ENCODE measurements at places on chromosomes 3 and 15.

DNA sequence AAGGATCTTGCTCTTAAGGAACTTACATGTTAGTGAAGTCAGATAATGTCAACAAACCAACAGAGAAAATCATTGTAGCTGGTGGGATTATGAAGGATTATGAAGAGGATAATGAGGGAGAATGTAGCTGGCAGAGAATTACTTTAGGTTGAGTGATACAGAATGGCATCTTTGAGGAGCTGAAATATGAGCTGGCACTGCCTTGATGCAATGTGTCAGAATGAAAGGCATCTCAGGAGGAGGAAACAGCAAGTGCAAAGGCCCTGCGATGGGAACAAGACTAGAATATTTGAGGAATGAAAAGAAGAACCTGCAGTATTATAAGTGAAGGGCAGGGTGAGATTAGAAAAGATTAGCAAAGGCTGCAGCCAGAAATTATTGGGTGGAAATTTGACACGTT lies 237.2 kb upstream of the ADAMTS9 start:
- no peak for DNase-seq

DNA sequence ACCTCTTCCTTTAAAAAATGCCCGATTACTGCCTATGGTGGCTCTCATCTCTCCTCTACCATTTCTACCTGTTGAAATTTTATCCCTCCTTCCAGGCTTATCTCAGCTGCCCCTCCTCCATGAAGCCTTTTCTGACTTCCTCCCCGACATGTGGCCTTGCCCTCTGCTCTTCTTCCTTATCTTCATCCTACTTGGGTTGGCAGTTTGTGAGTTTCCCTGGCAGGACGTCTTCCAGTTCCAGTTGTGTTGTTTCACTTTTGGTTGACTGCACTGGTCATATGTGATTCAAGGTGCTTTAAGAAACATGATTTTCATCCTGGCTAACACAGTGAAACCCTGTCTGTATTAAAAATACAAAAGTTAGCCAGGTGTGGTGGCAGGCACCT lies 4.4 kb downstream of the DLL4 start:
- no peak for DNase-seq

DNA sequence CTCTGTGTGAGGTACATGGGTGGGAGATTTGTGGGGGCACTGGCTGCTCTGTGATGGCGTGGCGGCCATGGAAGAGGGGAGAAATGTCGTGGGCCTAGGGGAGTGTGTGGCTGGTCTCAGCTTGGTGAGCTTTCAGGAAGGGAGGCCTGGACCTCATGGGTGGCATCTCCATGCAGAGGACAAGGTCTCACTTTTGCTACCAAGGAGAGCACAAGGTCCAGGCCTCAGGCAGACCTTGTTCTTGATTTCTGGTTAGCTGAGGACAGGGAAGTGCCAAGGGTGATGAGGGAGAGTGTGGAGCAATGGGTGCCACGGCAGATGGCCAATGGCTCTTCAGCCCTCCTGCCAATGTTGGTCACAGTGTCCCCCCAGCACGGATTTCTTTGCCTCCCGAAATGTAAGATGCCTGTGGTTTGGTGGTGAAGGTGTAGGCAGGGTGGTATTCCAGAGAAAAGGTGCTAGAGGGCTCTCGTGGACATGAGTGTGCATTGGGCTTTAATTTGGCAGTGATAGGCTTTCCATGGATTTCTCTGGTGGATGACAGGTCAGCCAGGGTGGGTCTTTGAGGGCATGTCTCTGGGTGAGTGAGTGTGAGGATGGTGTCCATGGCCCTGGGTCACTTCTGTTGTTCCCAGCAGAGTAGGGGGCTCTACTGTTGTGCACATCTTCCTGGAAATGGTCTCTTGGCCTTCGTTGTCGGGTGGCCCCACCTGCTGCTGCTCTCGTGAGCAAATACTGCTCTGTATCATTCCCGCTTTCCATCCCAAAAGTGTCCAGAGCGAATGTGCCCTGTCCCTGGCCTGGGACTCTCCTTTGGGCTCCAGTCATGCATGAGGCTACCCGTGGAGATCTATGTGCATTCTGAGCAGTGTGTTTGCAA lies 108.0 kb downstream of the SNRPN start:
- no peak for DNase-seq

- no peak for DNase-seq
Observed at GRCh38 chr3:53843195-53844177, 2.7 kb downstream of the CHDH start.

- no peak for DNase-seq
Observed at GRCh38 chr3:70114431-70114830, 114.9 kb downstream of the SAMMSON start.

GRCh38 chr3:94596887-94597566 lies 534.2 kb downstream of the NSUN3 start:
- no peak for DNase-seq

Measured in stimulated activated CD4-positive, alpha-beta T cell treated with anti-CD3 and anti-CD28 coated beads, Interleukin-4, amount 100 ng/mL, for 4 hours (primary cell).